ENCODE measurements at places on chromosomes 7 and 10.

DNA sequence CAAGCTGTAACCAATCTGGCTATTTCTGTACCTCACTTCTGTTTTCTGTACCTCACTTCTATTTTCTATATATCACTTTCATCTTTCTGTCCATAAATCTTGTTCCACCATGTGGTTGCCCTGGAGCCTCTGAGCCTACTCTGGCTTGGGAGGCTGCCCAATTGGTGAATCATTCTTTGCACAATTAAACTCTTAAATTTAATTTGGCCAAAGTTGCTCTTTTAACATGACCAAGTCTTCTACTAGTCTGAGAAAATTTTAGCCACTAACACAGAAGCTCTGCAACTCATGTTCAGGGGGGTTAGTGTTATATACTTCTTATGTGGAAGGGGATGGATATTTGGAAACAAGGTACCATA lies 503.5 kb downstream of the KIF20B start:
- no peak for DNase-seq

DNA sequence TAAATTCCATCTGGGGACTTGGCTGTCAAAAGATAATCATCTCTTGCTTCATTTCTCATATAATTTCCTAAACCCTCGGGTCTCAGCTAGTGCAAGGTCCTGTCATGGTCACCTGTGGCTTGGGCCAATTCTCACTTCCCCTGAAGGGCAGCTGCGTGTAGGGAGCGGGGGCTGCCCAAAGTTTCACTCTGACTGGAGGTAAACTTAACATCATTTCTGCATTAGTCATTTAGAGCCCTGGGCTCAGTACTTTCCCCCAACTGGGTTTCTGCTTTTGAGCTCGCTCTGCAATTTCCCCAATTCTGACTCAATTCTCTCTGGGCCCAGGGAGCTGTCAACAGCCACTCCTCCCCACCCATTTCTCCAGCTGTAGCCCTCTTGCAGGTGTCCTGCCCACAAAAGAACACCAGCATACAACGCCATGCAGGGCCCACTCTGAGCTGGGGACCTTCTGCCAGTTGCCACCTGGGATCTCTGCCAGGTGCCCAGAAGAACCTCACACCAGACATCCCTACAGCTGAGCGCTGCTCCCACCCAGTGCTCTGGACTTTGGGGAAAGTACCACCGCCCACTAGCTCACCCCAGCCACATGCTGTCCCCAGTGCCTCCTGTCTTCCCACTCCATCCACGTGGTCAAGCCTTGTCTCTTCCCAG lies 37.9 kb downstream of the VOPP1 start:
- peak; percentile 66 for DNase-seq

DNA sequence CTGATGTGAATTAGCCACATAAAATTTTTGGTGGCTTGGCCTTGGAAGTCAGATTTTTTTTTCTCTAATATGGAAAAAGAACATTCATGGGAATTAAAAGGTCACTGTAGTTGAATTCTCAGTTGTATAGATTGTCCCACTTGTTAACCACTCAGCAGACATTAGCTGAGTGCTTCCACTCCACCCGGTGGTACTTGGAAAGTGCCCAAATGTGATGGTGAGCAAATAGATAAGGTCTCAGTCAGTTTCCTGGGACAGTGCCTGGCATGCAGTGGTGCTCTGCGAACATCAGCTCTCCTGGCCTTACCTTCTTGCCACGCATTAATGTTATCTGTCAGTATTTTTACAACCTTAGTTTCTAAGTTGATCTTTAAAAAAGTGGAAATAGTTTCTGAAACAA lies 1.4 kb downstream of the ATP5F1C start:
- DNase-seq: no peak

GRCh38 chr10:93420944-93421825 lies 60.9 kb downstream of the MYOF start:
- DNase-seq: no peak

DNA sequence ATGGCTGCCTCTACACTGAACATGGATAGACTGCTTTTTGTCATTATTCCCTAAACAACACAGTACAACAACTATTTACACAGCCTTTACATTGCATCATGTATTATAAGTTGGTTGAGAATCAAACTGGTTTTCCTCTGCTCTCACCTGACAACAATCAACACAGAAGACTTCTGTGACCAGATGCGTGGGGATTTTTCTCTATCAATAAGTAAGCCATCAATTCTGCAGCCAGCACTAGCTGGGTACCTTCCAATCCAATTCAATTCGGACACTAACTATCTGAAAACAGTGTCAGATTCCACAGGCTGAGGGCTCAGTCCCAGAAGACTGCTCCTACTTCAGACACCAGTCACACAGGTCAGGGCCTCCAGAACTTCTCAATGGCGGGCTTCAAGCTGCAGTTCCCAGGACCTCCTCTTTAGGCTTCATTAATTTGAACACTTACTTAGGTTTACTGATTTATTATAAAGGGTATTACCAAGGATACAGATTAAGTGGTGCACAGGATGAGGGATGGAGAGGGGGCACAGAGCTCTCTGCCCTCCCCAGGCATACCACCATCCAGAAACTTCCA lies 36.4 kb upstream of the ASL start:
- no peak for DNase-seq

DNA sequence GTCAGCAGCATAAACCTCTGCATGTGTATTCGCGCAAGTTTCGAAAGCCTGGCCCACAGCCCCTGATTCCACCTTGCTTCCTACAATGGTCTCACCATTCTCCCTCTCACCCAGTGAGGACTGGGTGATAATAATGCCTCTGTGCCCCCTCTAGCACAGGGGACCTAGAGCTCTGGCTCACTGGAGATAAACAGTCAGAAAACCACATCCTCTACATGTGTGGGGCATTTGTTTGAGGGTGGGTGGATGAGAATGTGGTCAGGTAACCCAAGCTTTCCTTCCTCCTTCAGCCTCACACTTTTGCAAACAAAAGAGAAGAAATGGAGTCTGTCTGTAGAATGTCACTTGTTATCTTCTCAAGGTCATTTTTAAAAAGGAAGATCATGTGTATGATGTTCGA lies 373.5 kb downstream of the KCNMA1 start:
- DNase-seq: no peak

- no peak for DNase-seq
Measured at GRCh38 chr10:126734967-126735366, 64.5 kb upstream of the C10orf90 start.

Measured in stimulated activated CD8-positive, alpha-beta memory T cell treated with anti-CD3 and anti-CD28 coated beads, Interleukin-15, amount 100 ng/mL, for 48 hours (primary cell).